ENCODE measurements at places on chromosomes 7 and 10.
A peak's percentile ranks its signal among the peaks of the same experiment; 100 is the strongest.

DNA sequence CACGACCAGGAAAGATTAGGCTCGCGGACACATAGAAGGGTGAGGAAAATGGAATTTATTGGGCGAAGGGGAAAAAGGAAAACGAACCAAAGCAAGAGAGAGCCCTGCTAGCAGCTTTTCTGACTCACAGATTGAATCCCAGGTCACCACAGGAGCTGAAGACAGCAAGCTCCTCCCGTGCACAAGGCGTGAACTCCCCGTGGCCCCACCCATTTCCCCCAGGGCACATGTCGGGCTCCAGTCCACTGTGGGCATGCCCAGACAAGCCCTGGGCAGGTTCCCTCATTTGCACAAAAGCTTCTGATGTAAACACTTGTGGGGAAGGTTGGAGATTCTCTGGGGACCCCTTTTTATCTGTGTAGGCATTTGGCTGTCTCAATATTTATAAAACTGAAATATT lies 582.4 kb downstream of the SUGCT start:
- peak; percentile 37 for DNase-seq

DNA sequence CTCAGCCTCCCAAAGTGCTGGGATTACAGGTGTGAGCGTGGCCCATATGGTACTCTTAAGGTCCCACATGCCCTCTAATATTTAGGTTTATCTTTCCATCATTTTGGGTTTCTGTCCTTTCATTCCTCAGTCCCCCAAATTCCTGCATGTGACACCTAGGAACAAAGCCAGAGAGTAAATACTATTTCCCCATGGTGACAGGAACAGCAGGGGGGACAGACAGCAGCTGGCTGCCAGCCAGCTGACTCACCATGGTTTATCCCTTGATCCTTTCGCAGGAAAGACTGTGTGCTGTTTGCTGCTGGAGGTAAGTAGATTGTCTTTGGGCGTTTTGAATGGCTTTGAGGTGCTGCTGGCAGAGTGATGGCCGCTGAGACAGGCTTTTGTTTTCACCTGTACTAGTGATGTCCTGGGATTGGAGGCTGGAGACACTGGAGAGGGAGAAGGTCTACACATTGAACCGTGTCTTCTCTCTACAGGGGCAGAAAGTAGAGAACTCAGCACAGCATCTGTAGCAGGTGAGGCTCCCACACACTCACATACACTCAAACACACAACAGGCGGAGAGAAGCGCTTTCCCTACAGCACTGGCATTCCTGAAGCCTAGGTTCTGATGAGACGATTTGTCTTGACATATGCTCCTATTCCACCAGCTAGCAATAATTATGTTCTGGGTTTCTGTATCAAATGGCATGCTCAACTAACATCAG lies 83.7 kb upstream of the EFCAB10 start:
- DNase-seq = no peak

DNA sequence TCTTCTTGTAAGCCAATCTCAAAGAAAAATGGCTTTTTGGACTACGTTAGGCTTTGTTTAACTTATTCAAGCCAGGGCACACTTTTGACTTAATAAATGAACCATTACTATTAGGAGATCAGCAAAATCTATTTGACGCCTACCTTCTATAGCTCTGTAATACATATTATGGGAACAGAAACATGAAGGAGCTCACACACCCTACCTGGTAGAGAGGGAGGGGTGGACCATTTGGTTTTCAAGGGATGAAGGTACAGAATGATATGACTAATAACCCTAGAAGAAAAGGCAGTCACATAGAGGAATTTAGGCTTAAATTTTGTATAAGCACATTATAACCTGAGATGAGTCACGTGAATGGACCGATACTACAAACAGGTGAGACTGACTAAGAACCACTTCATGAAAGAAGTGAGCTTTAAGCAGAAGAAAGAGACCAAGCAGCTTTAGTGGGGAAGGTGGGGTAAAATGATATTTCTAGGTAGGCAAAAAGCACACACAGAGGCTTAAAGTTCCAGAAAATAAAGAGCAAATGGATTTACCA lies 106.8 kb upstream of the CTTNBP2 start:
- DNase-seq = no peak

GRCh38 chr7:605661-606450 lies 86.2 kb upstream of the PDGFA start:
- DNase-seq = no peak

- DNase-seq = no peak
These were observed 12.0 kb upstream of the AQP1 start for GRCh38 chr7:30899630-30900029.

GRCh38 chr10:95363303-95363912 lies 72.6 kb upstream of the PDLIM1 start:
- DNase-seq = peak; percentile 77

DNA sequence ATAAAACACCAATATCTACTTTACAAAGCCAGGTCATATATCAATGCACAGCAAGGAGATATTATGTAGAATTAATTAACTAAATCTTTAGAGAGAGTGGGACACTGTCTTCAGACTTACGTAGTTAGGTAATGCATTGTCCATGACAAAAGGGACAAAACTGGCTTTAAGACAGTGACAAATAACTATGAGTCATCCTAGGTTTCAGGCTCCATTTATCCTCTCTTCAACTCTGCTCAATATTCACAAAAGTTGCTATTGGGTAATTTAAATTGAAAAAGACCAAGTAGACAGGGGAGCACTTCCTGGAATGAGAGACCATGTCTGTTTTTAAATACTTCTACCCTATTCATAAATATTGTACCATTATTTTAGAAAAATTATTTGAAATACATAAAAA lies 464.5 kb downstream of the ARL4A start:
- no peak for DNase-seq

GRCh38 chr7:98911916-98912315 lies 33.6 kb downstream of the TRRAP start:
- no peak for DNase-seq

- DNase-seq = no peak
These were observed 48.5 kb upstream of the ARL4A start for GRCh38 chr7:12638851-12639456.

DNA sequence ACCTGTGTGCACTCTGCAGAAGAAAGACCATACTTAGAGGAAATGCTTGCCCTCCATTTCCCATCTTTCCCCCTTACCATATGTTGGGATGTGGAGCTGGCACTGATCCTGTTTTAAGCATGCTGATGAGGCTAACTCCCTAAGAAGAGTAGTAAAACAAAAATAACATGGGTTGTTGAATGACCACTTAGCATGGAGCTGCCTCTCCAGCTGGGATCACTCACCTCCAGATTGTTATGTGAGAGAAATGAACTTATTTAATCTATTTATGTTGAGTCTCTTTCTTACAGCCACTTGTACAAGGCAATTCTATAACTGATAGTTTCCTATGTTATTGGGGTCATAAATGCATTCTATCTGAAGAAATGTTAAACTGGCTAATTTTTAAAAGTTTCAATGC lies 17.0 kb downstream of the CTTNBP2 start:
- no peak for DNase-seq

GRCh38 chr10:29183301-29183945 lies 105.4 kb upstream of the LYZL1 start:
- no peak for DNase-seq

- DNase-seq = no peak
These were observed 59.8 kb downstream of the ITIH5 start for GRCh38 chr10:7606951-7607404.

DNA sequence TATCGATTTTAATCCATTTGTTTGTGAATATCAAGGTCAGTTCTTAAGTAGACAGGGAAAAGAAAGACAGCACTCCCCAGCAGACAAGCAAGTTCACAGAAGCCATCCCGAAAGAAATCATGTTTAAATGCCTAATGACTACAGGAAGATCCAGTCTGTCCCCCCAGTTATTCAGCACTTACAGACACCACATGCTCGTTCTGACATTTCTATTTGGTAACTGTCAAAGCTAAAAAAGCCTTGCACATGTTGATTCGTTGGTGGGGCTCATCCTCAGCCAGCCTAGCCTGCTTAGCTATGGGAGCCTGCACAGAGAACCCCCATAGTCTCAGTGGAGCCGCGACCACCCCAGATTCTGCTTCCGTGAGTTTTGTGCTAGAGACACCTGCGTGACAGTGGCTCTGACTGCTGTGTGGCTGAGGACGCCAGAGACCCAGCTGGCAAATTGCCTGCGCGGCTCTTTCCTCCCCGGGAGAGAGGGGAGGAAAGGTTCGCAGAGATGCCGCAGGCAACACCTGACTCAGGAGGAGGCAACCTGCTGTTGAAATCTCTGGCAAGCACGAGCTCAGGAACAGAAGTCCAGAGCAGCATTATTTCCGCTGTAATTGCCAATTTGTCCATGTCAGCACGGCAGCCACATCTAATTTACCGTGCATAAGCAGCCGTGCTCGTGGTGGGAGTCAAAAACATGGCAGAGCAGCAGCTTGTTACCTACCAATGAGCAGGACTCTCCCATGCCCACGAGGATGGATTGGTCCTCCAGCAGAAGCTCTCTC lies 194.2 kb downstream of the GPAM start:
- DNase-seq = no peak

DNA sequence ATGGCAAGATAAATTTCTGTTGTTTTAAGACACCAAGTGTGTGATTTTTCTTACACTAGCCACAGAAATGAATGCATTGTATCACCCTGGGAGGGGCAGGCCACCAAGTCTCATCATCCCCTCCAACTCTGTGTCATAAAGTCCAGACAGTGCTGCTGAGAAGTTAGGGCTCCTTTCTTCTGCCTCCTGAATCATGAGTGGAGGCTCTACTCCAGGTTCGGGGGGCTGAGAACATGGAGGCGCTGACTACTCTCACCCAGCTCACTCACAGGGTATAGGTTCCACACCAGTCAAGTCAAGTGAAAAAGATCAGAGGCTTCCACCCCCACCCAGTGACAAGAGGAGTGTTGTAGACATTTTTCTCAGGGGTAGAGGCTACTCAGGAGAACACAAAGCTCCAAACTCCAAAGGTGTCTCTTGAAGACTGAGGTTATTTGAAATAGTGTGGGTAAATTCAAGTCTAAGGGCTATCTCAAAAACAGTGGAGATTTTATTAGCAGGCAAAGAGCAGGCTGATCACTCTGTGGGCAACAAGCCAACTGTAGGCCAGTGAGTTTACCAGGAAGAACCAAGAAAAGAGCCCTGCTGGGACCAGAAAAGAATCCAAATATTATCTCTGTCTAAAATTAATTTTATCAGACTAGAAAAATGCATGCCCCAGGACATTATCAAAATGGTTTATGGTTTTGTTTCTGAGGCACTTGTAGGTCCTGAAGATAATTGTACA lies 118.6 kb upstream of the RET start:
- no peak for DNase-seq

DNA sequence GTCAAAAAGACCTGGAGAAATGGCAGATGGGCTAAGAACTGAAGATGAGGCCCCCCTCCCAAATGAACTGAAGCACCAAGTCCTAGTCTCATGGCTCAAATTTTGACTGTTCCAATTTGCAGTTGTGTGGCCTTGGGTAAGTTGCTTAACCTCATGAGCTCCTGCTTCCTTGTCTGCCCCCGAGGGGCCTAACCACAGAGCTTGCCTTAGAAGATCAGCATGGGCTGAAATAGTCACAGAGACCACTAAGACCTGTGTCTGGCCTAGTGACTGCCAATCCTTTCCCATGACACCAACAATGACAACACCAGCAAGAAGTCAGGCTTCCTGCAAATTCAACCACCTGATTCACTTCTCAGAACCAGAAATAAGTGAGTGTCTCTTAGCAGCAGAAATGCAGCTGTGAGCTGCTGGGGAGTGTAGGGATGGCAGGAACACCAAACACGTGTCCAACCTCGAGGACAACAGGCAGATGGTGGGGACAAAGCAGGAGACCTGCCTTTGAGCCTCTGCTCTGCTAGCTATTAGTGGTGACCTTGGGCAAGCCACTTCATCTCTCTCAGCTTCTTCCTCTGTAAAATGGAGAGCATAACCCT lies 23.7 kb downstream of the CRHR2 start:
- DNase-seq = no peak

- DNase-seq = no peak
These were observed 208.4 kb upstream of the AKR1E2 start for GRCh38 chr10:4617589-4617988.

DNA sequence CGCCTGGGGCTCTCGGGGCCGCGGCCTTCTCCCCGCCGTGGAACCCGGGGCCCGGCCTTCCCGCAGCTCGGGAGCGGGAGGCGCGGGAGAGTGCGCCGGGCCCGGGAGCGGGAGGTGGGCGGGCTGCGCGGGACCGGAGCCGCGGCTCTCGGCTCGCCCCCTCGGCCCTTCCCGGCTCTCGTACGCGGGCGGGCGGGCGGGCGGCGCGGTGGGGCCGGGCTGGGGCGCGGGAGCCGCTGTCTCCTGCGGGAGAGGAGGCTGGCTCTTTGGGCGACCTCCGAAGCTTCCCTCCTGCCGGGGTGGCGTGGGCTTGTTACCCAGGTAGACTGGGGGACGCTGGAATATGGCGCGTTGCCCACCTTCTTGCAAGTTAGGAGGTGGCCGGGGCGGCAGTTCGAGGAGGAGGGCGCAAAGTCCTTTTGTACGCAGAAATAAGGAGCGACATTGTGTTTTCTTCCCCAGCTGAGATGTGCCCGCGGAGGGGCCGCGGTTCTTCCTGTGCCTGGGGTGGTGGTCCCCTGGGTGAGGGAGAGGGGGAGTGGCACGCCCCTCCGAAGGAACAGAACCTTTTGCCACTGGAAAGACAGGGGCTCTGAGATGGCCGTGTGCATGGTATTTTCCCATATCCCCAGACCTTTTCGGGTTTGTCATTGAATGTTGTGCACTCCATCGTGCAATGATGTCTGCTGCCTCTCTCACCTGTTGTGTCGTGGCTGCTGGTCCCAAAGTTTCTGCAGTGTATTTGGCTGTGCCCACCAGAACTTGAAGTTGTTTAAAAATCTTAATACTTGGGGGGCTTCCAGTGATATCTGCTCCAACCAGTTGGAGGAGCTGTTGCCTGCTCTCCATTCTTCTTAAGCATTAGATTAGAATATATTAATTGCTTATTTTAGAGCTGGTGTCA lies 844 bp downstream of the NRF1 start:
- peak; percentile 28 for DNase-seq

DNA sequence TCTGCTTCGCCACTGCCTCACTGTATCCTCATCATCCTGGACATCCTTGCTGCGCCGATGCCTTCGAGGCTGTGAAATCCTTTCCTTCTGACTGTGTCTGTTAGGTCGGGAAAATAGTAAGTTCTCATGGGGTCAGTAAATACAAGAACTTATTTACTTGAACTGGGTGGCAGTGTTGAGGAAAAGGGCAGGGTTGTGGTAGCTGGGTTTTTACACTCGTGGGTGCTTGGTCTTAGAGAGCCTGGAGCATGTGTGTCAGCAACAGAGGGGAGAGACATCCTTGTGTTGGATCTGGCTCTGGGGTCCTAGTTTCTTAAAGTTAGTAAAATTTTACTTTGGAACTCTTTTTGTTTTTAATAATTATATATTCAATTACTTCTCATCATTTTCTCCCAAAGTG lies 112.9 kb upstream of the GATA3 start:
- no peak for DNase-seq

DNA sequence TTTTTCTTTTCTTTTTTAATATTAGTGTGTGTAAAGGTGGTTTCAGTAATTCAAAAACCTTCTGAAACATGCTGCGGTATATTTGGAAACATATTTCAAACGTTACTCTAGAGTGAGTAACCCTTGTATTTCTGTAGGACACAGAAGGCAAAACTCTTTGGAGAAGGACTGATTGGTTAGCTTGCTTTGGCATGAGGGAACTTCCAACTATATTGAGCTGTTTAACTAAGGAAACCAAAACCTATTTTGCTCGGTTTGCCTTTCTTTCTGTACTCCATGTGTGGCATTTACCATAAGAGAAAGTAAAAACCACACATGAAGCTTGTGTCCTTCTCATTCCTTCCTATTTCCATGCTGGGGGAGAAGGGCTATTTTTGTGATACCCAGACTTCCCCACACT lies 149.8 kb downstream of the DYNC1I1 start:
- DNase-seq = no peak

GRCh38 chr7:151748733-151749132 lies 128.2 kb downstream of the PRKAG2 start:
- DNase-seq = no peak

GRCh38 chr10:49474901-49475300 lies 64.0 kb downstream of the ERCC6 start:
- DNase-seq = no peak
